ENCODE measurements at places on chromosomes 4 and X.
A peak's percentile ranks its signal among the peaks of the same experiment; 100 is the strongest.

DNA sequence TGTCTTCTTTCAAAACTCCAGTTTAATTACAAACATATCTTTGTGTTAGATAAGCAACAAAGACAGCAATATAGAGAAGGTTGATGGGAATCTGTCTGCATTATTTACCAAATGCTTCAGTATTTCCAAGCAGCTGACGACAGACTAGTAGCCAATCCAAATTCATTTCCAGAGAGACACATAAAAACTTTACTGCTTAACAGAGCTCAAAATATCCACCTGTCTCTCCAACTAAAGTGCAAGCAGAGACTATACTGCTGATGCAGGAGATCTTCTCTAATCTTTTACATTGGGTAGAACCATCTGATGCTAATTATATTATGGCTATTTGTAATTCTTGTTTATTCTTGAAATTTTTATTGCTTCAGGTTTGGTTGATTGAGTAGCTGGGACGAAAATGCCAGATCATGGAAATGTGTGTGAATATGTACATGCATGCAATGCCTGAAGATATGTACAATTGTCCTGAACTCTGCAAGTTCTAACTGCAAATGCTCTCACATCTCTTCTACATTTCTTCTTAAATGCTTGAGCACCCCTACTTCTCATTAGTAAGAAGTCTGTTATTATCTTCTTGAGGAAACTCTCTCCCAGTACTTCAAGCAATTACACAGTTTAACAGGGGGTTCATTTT lies 200.0 kb downstream of the PDHA2 start:
- DNase-seq = no peak

GRCh38 chr4:1940566-1940965 lies 68.2 kb downstream of the NELFA start:
- DNase-seq = no peak

DNA sequence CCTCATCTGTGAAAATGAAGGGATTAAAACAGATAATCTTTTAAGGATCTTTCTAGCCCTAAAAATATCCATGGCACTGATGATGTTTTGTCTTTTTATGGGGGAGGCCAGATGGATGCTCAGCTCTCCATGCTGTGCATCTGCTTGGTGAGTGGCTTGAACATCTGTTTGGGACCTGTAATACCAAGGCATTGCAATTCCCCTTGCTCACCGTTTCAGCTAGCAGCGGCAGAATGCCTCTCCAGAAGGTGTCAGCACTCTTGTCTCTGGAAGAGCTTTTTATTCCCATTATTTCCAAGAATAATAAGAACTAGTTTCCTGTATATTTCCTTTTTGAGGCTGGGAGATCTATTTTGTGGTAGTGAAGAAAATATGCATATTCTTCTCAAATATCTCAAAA lies 151.9 kb upstream of the ANK2 start:
- no peak for DNase-seq

- DNase-seq = no peak
Observed at GRCh38 chr4:101649790-101650515, 140.6 kb upstream of the BANK1 start.

GRCh38 chr4:26964994-26965393 lies 104.4 kb downstream of the STIM2 start:
- no peak for DNase-seq

DNA sequence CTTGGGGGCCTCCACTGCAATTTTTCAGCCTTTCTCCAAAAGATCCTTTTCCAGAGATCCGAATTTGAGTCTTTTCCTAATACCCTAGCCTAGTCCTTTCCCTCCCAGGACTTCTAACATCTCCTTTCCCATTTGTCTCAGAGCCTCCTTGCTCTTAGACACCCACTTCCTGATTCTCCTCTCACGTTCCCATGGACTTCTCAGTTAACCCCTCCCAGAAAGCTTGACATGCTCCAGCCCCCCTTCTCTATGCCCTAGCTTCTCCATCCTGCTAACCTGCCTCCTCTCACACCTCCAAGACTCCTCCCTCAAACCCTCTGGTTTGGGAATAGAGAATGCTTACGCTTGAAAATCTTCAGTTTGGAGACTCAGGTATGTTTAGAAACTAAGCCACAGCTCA lies 2.5 kb downstream of the UBA1 start:
- no peak for DNase-seq

DNA sequence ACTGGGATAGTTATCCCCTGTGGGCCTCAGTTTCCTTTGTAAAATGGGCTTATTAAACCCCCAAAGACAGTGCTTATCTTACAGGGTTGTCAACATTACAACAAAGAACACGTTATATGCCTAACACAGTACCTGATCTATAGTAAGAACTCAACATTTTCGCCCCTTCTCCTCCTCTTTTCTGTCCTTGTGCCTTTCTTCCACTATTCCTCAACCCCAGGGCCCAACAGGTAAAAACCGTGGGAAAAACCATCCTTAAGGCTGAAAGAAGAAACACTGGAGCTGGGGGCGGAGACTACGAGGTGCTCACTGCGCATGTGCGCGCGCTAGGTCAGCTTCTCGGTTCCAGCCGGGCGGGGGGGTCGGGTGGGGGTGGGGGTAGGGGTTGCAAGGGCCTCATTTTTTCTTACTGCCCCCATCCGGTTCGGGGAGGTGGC lies 426 bp upstream of the XIAP start:
- DNase-seq = peak; percentile 73

Measured in amygdala (tissue), 56 donors.